ENCODE measurements at places on chromosomes 6 and 20. TPM values are rescaled to one million over a fixed set of nuclear protein-coding genes. Genes with fewer than 3 reads are reported as not detected.

The C6orf15 gene
- total RNA-seq: 1.4 TPM

The APCDD1L gene
- 5.7 TPM for total RNA-seq

The OLIG3 gene
- not detected for total RNA-seq

The HLA-E gene
- total RNA-seq: 170 TPM

The PROCR gene
- total RNA-seq: 76.4 TPM

The HLA-DOB gene
- not detected for total RNA-seq

The LYRM2 gene
- total RNA-seq: 35.1 TPM

The TINAG gene
- 16.5 TPM for total RNA-seq

The THBS2 gene
- 6.5 TPM for total RNA-seq

The MAS1L gene
- not detected for total RNA-seq

The WTAP gene
- 146 TPM for total RNA-seq

The HLA-DRA gene
- total RNA-seq: 0.70 TPM

The XKR7 gene
- 0.17 TPM for total RNA-seq

The AVP gene
- not detected for total RNA-seq

The SFTA2 gene
- total RNA-seq: not detected

The TBXT gene
- total RNA-seq: not detected

The FRS3 gene
- 2.0 TPM for total RNA-seq

The LGSN gene
- 0.10 TPM for total RNA-seq

The SLC17A2 gene
- total RNA-seq: not detected

The PRICKLE4 gene
- 0.52 TPM for total RNA-seq

The CPXM1 gene
- 0.17 TPM for total RNA-seq

The MYLIP gene
- 22.3 TPM for total RNA-seq

The SULF2 gene
- 217 TPM for total RNA-seq

The DSE gene
- 161 TPM for total RNA-seq

The SLPI gene
- 58.2 TPM for total RNA-seq

The SLC17A1 gene
- 18.4 TPM for total RNA-seq

The CTAGE9 gene
- not detected for total RNA-seq

The HM13 gene
- 64.6 TPM for total RNA-seq

The LY6G5C gene
- total RNA-seq: not detected

The PEDS1 gene
- 19.4 TPM for total RNA-seq

The CSNK2A1 gene
- total RNA-seq: 222 TPM

The NNAT gene
- 1.4 TPM for total RNA-seq

The LMBRD1 gene
- 49.8 TPM for total RNA-seq

The APOBEC2 gene
- total RNA-seq: not detected

The CALHM4 gene
- not detected for total RNA-seq

The LPA gene
- total RNA-seq: not detected

The MEP1A gene
- total RNA-seq: not detected

The C20orf144 gene
- not detected for total RNA-seq

The OR2J3 gene
- total RNA-seq: not detected

The ABHD16B gene
- total RNA-seq: not detected

The ACTL10 gene
- 4.2 TPM for total RNA-seq

The MAD2L1BP gene
- 91.3 TPM for total RNA-seq

The EBF4 gene
- total RNA-seq: 2.6 TPM

The TBX18 gene
- total RNA-seq: 2.4 TPM

The TFAP2D gene
- not detected for total RNA-seq

The UNC5CL gene
- total RNA-seq: 9.6 TPM

The ELMO2 gene
- 46.9 TPM for total RNA-seq

The CEP43 gene
- 33.9 TPM for total RNA-seq

The FRK gene
- total RNA-seq: 44.4 TPM

The KIF25 gene
- 0.05 TPM for total RNA-seq

The PI16 gene
- total RNA-seq: not detected
